K562 (cell line): ENCODE measurements at places on chromosomes 16 and 17. TPM values are rescaled to one million over a fixed set of nuclear protein-coding genes. Genes with fewer than 3 reads are reported as not detected.
A peak's percentile ranks its signal among the peaks of the same experiment; 100 is the strongest.

The CSH2 gene
- not detected in 2 replicates for total RNA-seq

- peak; percentile 77 for DNase-seq
Observed at GRCh38 chr17:61837175-61838051, 25.9 kb downstream of the BRIP1 start.

The MMP25 gene
- 0.09 TPM in 1 of 2 replicates, not detected in the other for total RNA-seq

The BCO1 gene
- not detected in 2 replicates for total RNA-seq

The CACNG1 gene
- total RNA-seq, result not detected in 2 replicates

The TMEM204 gene
- 0.18 TPM in 1 of 2 replicates, not detected in the other for total RNA-seq

- no peak for DNase-seq
Observed at GRCh38 chr17:34511931-34512330, 67.5 kb upstream of the TMEM132E start.

DNA sequence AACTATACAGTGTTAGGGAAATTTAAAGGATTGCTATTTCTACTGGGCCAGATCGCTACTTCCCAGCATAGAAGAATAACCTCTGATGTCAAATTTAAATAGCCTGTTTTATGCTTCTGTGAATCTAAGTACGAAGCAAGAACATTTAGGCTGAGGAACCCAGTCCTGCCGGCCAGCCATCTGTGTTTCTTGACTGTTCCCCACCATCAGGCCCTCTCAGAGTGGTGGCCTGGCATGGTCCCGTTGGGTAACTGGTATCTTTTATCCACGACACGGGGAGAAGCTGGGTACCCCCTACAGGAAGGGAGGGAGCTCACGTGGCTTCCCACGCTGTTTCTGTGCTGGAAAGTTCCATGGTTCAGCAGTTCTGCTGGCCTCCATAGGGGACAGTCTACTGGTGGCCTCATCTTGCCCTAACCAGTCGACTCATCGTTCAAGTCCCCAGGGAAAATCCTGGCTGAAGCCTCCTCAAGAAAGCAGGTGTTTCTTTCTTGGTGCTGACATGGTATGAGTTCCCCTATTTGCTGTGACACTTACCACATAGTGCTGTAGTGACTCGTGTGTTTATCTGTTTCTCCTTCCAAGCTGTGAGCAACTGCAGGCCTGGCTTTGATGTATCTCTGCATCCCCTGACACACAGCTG, 201.7 kb upstream of the NLRP1 start:
- no peak for DNase-seq

The TRIM47 gene
- 5.8 and 6.1 TPM in 2 replicates for total RNA-seq

The SLC2A4 gene
- total RNA-seq, result 3.4 and 3.5 TPM in 2 replicates

GRCh38 chr17:70987867-70988340, 818.6 kb downstream of the KCNJ2 start:
- no peak for DNase-seq

DNA sequence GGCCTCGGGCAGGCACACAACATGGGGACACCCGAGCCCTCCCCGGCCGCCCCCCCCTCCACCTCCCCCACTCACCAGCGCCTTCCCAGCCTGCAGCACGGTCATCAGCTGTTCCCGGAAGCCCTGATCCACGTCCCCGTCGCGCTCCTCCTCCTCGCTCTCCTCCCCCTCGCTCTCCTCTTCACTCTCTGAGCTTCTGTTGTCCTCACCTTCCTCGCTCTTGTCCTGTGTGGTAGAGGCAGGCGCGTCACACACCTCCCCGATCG, 10.3 kb downstream of the MYBBP1A start:
- no peak for DNase-seq

- no peak for DNase-seq
Observed at GRCh38 chr17:2595716-2596115, 2.3 kb downstream of the PAFAH1B1 start.

- DNase-seq, result no peak
Observed at GRCh38 chr17:47204722-47205418, 4.3 kb upstream of the MYL4 start.

DNA sequence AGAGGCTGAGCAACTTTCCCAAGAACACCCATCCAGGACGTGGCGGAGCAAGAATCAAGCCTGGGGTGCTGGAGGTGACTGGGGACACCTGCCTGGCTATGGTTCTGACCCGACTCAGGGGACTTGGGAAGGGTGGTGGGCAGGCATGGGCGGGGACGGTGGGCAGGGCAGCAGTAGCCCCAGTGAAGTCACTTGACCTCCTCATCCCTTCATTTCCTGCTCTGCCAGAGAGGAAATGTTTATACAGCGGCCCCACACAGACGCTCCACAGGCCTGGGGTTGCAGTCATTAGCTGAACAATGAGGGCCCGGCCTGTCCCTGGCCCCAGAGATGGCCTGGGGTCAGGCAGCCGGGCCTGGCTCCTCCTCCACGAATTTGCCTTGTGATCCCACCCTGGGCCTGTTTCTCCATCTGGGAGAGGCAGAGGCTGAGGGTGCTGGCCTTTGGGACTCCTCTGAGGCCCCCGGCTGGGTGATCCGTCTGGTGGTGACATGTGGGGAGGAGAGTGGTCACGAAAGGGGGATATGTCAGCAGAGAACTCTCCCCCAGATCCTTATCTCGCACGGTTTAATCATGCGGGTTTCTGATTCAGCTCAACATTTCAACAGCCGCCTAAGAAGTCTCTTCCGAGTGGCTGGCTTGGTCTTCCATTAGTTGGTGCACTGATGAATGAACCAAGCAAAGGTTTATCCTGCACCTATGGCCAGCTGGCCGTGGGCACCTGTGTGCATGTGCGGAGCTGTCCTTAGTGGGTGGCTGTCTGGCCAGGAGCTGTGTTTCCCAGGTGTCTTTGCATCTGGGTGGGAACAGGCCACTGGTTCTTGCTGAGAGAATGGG, 175.9 kb downstream of the IRF8 start:
- no peak for DNase-seq

GRCh38 chr16:66381585-66382170, 15.2 kb downstream of the CDH5 start:
- no peak for DNase-seq

- DNase-seq, result no peak
Observed at GRCh38 chr17:18960241-18960665, 8.3 kb downstream of the SLC5A10 start.

DNA sequence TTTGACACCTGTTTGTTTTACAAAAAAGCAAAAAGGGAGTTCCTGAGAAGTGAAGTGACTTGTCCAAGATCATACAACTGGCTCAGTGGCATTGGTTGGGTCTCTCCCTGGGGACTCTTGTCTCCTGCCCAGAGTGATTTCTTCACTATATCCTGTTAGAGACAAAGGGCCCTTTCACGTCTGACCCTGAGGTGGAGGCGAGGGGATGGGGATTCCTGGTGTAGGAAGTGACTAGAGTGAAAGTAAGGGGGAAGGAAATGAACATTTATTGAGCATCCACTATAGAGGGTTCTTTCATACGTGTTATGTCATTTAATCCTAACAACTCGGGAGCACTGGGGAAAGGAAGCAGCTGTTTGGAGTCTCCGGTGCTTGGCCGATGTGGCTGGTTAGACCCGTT, 9.0 kb downstream of the ITGB3 start:
- DNase-seq, result no peak

DNA sequence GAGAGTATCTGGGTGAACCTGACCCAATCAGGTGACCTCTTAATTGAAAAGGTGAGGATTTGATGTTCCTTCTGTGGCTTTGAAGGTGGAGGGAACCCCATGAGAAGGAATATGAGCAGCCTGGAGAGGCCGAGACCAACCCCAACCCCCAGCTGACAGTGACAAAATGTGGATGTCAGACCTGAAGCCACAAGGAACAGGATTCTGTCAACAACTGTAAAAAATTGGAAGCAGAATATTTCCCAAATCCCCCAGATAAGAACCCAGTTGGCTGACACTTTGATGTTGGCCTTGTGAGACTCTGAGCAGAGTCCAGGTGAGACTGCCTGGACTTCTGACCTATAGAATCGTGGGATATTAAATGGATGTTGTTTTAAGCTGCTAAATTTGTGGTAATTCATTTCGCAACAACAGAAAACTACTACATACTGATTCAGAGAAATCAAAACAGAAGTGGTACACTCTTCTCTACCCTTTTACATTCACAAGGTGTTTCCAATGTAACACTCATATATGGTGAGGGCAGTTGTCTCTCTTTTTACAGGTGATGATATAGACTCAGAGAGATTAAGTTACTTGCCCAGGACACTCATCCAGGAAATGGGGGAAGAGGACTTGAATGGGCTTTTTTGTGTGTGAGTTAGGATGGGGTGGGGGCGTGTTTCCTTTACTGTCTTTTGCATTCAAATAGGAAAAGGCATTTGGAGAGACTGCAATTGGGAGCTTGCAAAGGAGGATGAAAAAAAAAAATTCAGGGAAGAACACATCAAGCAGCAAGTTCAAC, 29.8 kb upstream of the SALL1 start:
- no peak for DNase-seq

DNA sequence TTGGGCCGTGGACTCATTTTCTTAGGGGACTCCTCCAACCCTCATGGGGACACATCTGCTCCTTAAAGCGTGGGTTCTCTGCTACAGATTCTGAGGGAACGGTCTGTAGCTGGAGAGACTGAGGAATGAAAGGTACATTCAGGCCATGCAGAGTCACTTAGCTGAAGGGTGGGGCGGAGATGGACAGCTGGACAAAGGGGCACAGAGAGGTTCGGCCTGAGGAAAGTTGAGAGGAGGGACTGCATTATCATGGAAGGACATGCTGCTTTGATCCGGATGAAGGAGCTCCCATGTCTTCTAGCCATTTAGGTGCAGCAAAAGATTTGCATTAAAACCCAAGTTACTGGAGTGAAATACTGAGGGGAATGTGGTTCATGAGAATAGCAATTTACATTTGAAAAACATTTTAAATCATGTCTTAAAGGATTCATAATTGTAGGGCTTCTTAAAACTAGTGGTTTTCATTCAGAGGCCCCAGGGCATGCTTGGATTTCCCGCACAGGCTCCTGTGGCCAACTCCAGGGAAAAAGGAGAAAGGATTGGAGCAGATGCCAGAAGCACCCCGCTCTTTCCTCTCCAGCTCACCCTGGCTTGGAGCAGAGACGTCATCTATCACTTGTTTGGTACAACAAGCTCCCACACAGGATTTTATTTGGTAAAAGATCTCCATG, 54.2 kb downstream of the CDRT4 start:
- DNase-seq, result no peak

GRCh38 chr17:63647936-63648335, 25.7 kb downstream of the MAP3K3 start:
- no peak for DNase-seq

The SCIMP gene
- 0.07 and 0.11 TPM in 2 replicates for total RNA-seq

The PPP1R27 gene
- total RNA-seq, result 2.1 and 2.3 TPM in 2 replicates
